MG63 (cell line): ENCODE measurements at places on chromosomes 11 and 22. TPM values are rescaled to one million over a fixed set of nuclear protein-coding genes. Genes with fewer than 3 reads are reported as not detected.
A peak's percentile ranks its signal among the peaks of the same experiment; 100 is the strongest.

Gene ADAMTS8
- total RNA-seq, result 2.6 and 3.5 TPM in 2 replicates

Gene FIBIN
- 2.3 and 3.4 TPM in 2 replicates for total RNA-seq

Gene RAB39A
- total RNA-seq, result 0.13 and 0.35 TPM in 2 replicates

Gene ESAM
- total RNA-seq, result not detected in 2 replicates

Gene MRGPRX2
- not detected in 2 replicates for total RNA-seq

Gene IMMP1L
- total RNA-seq, result 8.6 and 49.0 TPM in 2 replicates

Gene RASSF10
- not detected in 2 replicates for total RNA-seq

DNA sequence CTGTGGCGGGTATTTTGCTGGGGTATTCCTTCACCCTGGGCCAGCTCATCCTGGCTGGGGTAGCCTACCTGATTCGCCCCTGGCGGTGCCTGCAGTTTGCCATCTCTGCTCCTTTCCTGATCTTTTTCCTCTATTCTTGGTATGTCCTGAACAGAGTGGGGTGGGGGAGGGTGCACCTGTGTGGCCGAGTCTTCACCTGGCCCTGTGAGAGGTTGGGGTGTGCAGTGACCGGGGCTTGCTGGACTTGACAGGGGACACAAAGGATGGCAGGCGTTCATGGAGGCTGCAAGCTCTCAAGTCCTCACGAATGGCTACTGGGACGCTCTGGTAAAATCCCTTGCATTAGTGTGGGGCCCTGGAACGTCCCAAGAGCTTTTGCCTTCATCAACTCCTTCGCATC lies 39.3 kb downstream of the CAPN1 start:
- DNase-seq, result no peak

GRCh38 chr11:126781942-126782341 lies 218.6 kb downstream of the KIRREL3 start:
- no peak for DNase-seq

- DNase-seq, result no peak
Measured at GRCh38 chr11:1908618-1909017, 10.9 kb upstream of the TNNT3 start.

DNA sequence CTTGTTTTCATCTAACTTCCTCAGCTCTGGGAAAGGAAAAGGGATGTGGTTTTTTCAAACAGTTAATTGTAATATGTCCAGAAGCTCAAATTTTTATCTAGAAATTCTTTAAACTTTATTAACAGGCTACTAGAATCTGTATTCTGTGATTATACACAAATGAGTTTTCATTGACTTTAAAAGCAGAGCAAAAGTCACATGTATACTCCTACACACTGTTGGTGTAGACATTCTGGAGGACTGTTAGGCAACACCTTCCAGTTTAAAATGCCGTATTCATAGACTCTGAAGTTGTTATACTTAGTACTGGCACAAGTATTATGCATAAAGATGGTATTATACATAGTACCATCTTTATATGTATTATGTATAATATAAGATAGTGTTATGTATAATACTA lies 64.9 kb downstream of the SPECC1L start:
- DNase-seq, result no peak

DNA sequence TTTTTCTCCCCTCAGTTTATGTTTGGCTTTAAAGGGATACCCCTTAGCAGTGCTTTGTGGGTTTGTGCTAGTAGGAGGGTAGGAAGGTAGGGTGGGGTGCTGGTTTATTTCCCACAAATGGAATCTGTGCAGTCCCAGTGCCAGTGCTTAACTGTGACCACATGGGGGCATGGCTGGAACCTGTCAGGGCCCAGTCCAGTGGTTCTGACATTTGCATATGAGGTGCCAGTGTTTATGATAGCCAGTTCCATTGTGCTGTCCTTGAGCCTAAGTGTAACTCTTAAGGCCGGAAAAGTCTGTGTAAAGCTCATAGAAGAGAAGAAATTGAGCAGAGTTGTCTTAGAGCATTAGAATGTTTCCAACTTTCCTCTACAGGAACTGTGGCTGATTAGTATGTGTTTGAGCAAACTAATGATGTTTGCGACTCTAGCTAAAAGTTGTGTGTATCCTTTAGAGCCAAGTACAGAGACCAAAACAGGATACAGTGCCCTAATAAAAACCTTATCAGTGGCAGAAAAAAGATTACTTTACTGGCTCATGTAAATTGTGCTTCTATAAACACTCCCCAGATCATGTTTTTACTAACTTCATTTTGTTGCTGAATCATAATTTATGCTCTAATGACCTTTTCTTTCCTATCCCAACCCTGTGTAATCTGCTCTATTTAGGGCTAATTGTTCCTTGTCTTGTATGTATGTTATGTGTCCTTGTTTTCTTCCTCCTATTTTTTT lies 38.1 kb downstream of the DIXDC1 start:
- DNase-seq, result no peak

DNA sequence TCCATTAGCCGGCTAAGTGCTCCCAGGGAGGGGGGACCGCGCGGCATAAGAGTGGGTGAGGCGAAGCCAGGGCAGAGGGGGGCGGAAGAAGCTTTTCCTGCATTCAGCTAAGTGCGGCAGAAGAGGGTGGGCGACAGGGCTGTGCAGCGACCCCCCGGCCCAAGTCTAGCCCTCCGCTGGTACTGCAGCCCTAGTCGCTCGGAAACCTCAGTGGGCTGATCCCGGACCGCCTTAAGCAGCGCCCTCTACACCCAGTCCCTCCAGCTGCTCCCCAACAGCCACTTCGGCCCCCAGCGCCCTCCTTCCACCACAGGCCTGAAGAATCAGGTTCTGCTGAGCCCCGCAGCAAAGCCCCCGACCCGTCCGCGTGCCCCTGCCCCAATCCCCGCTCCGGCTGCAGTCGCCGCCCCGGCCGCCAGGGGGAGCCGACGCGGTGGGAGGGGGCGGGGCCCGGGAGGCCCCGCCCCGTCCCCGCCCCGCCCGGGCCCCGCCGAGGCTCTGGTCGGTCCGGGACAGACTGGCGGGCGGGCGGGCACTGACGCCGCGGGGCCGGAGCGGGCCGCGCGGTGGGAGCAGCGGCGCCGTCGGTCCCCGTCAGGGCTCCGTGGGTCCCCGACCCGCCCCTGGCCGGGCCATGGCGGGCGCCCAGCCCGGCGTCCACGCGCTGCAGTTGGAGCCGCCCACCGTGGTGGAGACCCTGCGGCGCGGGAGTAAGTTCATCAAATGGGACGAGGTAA lies at the start of gene PLCB3:
PLCB3 (plus strand) TSS at position 515 of the 737 bp plus-strand sequence; CDS start at position 635, 120 bp downstream.
- peak; percentile 51 for DNase-seq

DNA sequence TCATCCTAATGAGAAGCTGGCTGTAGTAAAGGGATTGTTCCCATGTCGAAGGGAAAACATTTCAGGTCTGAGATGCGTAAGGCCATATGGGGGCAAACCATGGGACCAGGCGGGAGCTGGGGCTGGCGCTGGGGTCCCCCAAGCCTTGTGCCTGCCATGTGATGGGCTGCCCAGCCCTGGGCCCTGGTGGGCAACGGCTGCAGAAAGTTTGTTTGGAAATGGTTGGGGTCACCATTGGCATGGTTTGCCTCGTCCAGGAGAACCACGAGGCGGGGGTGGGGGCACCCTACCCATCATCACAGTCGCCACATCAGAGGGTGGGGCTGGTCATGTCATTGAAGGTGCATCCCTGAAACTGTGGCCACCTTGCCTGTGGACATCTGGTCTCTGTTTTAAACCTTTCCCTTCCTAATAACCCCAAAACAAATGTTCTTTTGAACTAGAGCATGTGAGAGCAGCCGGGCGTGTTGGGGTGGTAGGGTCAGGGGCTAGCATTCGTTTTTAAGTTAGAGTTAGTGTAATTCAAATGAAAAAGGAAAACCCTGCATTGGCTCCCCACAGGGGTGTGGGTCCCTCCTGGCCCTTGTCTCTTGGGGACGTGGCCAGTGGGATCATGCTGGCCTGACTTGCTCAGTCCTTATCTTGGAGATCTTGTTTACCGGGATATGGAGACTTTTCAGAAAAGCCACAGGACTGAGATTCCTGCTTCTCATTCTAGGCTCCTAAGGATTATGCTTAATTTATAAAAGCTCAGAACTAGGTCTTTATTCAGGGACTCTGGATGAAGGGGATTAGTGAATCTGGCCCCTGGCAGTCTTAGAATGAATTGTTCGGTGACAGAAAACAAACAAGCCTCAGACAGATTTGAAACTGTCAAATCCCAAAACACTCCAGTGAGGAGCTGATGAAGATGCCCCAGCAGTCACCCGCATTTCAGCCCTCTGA lies 98.5 kb downstream of the CTTN start:
- no peak for DNase-seq

DNA sequence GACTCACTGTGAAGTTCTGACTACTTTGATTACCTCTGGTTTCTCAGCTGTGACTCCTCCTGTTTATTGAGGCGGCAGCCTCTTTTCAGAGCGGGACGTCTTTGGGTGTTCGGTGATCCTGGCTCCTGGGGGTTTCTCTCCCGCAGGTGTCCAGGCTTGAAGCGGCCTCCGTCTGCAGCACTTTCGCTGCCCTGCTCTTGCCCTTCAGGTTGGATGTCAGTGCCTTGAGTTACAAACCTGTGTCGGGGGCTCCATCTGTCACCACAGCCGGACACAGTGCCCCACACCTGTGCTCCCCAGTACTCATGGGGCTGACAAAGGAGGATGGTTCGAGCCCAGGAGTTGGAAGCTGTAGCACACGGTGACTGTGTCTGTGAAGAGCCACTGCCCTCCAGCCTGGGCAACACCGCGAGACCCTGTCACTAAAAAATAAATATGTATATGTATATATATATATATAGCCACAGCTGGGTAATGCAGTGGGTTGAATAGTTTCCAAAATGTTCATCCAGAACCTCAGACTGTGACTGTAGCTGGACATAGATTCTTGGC lies 104.1 kb downstream of the BRD1 start:
- no peak for DNase-seq

DNA sequence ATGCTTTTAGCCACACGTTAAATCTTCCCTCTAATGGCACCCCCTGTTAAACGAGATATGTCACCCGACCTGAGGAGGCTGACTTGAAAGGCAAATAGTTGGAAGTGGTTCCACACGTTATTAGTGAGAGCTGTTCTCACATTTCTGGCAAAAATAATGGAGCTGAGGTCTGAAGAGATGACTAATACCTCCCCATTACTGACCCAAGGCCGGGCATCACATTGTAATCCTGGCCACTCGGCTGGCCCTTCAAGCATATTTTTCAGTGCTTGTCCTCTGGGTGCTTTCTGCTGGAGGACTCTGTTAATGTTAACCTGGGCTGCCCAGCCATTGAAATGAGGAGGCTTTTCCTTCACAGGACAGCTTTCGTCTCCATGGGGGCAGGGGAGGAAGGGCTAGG lies 260.0 kb upstream of the CADM1 start:
- DNase-seq, result peak; percentile 65

- DNase-seq, result no peak
Measured at GRCh38 chr11:3658252-3658651, 12.9 kb downstream of the CHRNA10 start.

GRCh38 chr11:31643857-31644256 lies 134.3 kb downstream of the ELP4 start:
- peak; percentile 13 for DNase-seq

DNA sequence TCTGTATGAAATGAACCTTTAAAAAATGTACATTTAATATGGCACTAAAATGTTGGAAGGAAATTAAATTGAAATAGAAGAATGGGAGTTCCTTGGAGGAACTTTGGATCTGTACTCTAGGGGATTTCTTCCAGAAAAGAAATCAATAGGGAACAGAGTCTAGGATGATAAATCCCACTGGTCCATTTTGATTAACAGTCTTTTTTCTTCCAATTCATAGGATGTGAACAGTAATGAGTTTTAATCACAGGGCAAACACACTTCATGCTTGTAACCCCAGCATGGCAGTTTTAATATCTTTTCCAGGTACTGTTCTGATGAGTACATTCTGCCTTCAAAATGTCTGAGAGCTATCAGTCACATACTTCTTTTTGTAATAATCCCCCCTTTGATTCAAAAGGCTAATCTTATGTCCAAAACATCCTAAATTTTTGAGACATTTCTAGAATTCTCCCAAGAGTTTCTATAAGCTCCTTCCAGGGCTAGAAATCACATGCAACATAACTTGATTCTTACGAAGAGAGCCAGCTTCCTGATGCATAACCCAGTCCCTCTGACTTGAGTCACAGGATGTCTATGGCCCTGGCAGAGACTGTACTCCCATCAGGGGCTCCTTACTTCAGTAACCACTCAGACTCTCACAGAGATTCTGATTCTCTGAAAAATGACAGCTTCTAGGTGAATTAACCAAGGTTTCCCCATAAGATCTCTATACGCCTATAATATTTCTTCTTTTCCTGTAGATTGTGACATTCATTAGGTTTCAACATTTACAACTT lies 112.9 kb downstream of the SLC36A4 start:
- peak; percentile 5 for DNase-seq

- no peak for DNase-seq
Measured at GRCh38 chr22:44050766-44051355, 26.8 kb downstream of the PARVB start.

GRCh38 chr11:35112846-35113105 lies 26.2 kb upstream of the CD44 start:
- DNase-seq, result no peak

GRCh38 chr11:13602844-13603243 lies 65.6 kb upstream of the FAR1 start:
- no peak for DNase-seq

- DNase-seq, result no peak
Measured at GRCh38 chr11:128515086-128515485, 72.3 kb downstream of the ETS1 start.

DNA sequence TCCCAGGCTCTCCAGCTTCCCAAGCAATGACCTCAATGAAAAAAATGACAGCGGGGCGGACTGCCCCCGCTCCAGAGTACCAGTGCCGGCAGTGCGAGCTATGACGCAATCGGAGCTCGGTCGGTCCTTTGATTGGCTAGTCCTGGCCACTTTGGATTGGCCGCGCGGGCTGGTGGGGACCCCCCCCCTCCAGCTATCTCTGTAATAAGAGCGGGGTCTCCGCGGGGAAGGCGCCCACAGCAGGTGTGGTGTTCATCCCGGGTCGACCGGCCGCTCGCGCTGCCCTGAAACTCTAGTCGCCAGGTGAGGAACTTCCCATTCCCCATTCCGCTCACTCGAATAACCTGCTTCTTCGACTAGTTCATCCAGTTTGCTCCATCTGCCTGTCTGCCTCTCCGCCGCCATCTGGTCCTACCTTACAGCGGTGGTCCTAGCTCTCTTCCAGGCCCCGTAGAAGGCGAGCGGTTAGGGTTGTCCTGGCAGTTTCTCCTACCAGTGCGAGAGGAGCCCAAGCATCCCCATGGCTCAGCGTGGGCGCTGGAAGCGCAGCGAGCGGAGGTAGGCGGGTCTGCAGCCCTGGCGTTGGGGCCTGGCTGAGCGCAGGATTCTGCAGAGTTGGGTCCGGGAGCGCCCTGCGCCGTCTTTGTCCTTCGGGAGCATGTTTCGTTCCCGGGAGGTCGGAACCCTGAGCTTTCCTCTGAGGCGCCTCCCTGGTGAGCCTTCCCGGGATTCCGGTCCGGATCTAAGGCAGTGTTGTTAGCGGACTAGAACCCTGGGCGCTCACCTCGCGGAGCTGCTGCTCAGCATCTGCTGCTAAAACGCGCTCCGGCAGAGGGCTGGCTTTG lies at the start of gene CALCB:
CALCB (plus strand) TSS at position 233 of the 845 bp plus-strand sequence. CDS start 1,126 bp downstream, outside the sequence.
- DNase-seq, result peak; percentile 23
